ENCODE measurements at places on chromosomes 7 and 10. TPM values are rescaled to one million over a fixed set of nuclear protein-coding genes. Genes with fewer than 3 reads are reported as not detected.

DNA sequence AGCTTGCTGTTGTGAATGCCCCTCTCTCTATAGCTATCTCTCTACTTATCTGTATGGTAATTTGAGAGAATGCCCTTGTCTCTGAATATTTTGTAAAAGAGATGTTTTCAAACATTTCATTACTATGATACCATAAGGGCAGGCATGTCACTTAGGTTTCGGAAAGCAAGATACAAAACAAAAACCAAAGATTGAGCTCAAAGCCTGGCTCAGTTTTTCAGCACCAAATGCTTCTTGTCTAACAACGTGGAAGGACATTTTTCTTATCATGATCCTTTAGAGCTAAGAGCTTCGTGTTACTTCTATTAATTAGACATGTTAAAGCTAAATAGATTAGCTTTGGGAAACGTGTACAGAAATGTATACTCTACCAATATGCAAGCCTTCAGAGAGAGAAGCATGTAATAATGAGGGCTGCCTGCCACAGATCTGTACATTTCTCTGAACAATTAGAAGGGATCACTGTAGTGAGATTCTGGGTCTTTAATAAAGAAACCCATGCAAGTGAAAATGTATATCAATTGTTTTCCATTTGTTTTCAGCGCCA lies 148.9 kb downstream of the ARID5B start:
- no peak for DNase-seq

- DNase-seq, result no peak
These were observed 44.0 kb upstream of the PDLIM1 start for GRCh38 chr10:95334805-95335144.

GRCh38 chr10:80408242-80409101 lies at the start of gene PRXL2A:
Gene PRXL2A (plus strand): TSS chr10:80408551. CDS start chr10:80420468, 11,917 bp downstream.
- peak; percentile 91 for DNase-seq

- no peak for DNase-seq
These were observed 110.8 kb upstream of the LRGUK start for GRCh38 chr7:134016223-134016941.

DNA sequence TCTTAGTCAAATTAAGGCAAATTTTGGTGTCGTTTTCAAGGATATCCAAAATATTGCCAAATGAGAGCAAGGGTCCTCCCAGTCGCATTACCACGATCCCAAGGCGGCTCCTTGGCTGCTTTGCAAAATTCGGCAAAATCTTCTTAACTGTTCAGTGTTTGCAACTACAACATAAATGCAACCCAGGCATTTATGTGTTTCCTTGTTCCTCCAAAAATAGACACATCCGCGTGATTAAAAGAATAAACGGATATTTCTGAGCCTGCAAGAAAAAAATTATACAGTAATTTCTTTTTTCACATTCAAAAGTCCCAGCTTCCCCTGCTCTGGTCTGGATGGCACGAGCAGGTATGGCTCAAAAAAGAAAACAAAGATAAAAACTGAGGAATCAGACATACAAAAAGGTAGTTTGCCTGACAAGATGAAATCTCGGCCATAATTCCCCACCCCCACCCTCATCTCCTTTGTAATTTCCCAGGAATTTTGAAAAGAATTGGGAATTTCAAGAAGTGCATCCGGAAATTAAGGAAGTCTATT lies 6.0 kb downstream of the SKIDA1 start:
- DNase-seq, result no peak

- no peak for DNase-seq
These were observed 6.1 kb downstream of the CCDC3 start for GRCh38 chr10:12995425-12995861.

DNA sequence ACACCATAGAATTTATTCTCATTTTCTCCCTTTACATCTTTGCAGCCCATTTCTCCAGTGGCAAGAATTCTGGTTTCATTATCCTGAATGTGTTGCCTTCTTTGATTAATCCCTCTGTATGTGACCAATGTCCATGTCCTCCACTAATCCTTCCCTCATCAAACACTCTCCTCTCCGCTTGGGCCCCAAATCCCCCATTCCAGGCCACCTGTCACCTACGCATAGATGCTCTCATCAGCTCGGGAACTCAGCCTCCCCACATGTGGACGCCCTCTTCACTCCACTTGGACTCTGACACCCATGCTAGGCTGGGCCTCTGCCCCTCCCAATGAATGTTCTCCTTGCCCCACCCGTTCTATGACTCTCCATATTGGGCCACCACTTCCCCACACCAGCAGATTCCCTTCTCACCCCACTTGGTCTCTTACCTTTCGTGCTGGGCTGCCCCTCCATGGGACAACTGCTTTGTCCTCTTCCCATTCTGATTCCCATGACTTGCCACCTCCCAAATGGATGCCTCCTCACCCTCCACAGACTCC lies 18.7 kb upstream of the RBM20 start:
- no peak for DNase-seq

GRCh38 chr7:22137466-22137865 lies 191.8 kb upstream of the CDCA7L start:
- DNase-seq, result no peak

DNA sequence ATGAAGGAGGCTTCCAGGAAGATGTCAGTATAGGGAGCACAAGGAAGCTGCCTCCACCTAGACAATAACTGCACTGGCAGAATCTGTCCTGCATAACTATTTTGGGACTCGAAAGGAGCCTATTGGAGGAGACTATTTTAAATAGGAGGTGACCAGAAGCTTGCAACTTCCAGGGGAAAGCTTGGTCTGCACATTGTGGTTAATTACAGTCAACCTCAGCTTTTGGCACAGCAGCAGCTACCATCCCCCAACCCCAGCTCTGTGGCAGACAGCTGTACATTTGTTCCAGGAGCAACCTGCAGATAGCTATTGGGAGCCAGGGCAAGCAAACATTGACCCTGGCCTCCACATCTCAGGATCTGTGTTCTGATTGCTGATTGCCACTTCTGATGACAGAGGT lies 46.3 kb upstream of the NANOS1 start:
- DNase-seq, result no peak

- no peak for DNase-seq
These were observed 3.7 kb downstream of the TRAPPC14 start for GRCh38 chr7:100154651-100155491.

DNA sequence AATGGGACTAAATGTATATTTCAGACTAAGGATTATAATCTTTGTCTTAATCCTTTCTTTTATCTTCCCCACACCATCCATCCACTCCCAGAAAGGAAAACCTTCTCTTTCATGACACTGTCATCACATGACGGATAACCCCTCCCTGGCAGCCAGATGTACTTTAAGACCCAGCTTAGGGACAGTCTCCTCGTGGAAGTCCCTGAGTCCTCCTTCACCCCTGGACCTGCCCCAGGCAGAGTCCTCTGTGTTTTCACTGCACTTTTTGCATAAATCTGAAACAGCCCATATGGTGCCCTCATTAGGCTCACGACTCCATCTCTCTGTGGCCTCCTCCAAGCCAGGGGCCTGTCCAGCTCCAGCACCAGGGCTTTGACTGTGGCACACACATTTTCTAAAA lies 16.0 kb downstream of the NRAP start:
- DNase-seq, result no peak

DNA sequence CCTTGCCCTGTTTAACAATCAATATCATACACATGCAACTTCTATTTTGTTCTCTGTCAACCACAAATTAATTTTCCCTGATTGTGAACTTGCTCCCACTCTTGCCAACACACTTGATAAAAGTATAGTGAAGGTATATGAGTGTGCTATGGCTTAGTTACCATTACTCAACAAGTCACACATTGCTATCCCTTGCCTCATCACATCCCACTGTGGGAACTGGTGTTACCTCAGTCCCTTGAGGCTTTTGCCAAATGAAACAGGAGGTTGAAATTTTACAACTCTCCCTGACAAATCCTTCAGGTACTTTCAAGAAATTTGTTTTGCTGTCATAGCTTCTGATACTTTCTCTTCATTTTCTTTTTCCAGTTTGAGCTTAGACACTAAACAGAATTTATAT lies 472.5 kb upstream of the SEMA3D start:
- no peak for DNase-seq

DNA sequence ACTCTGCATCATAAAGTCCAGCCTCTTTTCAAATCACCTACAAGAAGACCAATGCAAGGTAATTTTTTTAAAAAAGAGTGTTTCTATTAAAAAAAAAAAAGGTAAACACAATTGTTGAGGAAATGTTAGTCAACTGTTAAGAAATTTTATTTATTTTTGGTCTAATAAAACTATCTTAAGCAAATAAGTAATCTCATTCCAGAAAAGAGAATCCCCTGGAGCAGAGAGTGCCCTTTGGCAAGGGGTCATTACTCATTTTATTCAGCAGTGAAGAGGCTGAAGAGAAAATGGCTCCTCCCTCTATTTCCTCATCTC lies 63.4 kb upstream of the GSDME start:
- no peak for DNase-seq

- DNase-seq, result peak; percentile 5
These were observed 45.4 kb downstream of the KAT6B start for GRCh38 chr10:74871595-74872382.

GRCh38 chr10:94485094-94485493 lies 60.5 kb upstream of the HELLS start:
- no peak for DNase-seq

DNA sequence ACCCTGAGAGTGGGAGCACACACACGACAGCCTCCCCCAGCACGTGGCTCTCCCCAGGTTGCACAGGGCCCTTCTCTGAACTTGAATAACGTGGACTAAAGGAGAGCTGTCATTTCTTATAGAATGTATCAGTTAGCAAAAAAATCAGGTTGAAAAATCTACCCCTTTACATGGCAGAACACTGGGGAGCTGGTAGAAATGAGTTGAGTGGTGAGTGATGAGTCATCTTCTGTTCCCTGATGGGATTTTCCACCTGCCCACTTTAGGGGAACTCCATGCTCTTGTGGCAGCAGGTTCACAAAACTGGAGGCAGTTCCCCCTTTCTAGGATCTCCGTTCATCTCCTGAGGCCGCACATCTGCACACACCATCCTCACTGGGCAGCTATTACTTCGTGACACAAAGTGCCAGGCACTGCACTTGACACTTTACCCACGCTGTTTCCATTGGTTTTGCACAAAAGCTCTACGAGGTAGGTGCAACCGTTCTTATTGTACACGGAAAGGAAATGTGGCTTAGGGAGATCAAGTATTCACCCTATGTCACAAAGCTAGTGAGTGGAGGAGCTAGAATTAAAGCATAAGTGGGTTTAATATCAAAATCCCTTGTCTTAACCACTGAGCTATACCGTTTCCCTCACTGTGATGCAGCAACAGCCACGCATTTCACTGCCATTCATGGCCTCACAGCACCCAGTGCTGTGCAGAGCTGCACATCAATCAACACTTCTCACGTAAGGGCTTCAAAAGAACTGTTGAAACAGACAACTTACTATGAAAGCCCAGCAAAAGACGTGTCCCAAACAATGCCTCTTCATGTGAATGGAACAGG lies 80.2 kb downstream of the RNF216 start:
- DNase-seq, result peak; percentile 81

GRCh38 chr7:80466636-80467035 lies 45.2 kb downstream of the GNAT3 start:
- DNase-seq, result no peak

DNA sequence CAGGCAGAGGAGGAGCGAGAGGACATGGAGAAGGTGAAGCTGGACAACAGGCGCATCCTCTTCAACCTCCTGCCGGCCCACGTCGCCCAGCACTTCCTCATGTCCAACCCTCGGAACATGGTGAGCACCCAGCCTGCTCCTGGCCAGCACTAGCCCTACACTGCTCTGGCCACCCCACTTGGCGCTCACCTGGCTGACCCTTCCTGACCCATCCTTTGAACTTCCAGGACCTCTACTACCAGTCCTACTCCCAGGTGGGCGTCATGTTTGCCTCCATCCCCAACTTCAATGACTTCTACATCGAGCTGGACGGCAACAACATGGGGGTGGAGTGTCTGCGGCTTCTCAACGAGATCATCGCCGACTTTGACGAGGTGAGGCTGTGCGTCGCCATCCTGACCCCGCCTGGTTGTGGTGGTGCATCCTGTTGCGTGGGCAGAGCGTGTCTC lies 129.2 kb downstream of the ADCY1 start:
- DNase-seq, result no peak

The CHCHD2 gene
- total RNA-seq, result 696 TPM

The LRRD1 gene
- not detected for total RNA-seq

The RAB19 gene
- total RNA-seq, result 7.6 TPM

The RPEL1 gene
- 0.10 TPM for total RNA-seq

The GRK5 gene
- 12.8 TPM for total RNA-seq

Data from activated naive CD8-positive, alpha-beta T cell treated with anti-CD3 and anti-CD28 coated beads for 36 hours (primary cell).